ENCODE measurements at places on chromosomes 5 and 9.

GRCh38 chr9:37446401-37446800, 18.8 kb downstream of the ZBTB5 start:
- no peak for DNase-seq

DNA sequence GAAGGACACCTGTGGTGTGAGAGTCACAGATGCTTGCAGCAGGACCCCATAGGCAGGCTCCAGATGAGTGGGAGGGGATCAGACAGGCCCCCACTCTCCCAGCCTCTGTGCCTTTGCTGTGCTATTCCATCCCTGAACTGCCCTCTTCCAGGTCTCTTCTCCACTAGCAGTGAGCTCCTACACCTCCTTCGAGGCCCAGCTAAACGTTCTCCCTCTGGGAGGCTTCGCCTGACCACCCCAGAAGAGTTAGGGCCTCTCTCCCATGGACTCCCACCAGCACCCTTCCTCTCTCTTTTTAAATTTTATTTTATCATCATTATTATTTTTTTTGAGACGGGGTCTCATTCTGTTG, 35.9 kb upstream of the STRBP start:
- DNase-seq, result no peak

GRCh38 chr9:100167176-100167575, 68.1 kb downstream of the INVS start:
- DNase-seq, result no peak

GRCh38 chr5:128636361-128636760, 98.3 kb upstream of the FBN2 start:
- no peak for DNase-seq

DNA sequence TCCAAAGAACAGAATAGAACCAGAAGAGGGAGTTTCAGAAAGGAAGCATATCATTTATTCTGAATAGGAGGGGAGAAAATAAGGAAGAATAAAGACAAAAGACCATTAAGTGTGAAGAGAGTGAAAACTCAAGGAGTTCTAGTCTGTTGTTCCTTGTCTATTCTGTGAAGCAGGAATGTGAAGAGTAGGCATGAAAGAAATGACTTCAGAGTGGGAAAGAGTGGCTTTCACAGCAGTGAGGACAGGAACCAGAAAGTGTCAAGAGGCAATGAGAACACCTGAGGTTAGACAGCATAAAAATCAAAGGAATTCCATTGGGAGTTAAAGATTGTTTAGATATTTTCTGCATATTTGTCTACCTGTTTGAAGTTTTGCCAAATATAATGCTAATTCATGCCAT, 768.8 kb upstream of the GRAMD2B start:
- DNase-seq, result no peak

DNA sequence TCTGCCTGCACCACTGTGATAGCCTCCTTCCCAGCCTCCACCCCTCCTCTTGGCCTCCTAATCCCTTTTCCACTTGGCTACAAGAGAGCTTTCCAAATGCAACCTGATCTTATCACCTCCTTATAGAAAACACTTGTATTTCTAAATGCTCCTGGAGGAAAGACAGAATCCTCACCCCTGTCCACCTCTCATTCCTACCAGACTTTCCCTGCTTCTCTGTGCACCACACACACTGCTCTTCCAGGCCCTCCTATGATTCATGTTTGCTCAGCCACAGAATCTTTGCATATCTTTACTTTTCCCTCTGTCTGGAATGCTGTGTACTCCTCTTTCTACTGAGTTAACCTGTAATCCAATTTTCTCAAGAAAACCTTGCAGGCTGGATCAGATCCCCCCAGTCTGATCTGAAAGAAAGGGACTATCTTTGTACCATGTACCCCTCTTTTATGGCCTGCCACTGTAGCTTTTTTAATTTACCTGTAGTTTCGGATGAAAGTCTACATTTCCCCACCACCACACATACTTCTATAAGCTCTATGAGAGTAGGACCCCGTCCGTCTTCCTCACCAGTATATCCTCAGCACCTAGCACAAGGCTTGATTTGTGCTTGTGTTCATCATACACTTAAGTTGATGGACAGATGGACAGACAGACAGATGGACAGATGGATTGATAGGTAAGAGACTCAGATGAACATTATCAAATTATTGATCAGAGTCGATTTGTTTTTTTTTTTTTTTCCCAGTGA, 95.3 kb downstream of the GALNT10 start:
- DNase-seq, result no peak

DNA sequence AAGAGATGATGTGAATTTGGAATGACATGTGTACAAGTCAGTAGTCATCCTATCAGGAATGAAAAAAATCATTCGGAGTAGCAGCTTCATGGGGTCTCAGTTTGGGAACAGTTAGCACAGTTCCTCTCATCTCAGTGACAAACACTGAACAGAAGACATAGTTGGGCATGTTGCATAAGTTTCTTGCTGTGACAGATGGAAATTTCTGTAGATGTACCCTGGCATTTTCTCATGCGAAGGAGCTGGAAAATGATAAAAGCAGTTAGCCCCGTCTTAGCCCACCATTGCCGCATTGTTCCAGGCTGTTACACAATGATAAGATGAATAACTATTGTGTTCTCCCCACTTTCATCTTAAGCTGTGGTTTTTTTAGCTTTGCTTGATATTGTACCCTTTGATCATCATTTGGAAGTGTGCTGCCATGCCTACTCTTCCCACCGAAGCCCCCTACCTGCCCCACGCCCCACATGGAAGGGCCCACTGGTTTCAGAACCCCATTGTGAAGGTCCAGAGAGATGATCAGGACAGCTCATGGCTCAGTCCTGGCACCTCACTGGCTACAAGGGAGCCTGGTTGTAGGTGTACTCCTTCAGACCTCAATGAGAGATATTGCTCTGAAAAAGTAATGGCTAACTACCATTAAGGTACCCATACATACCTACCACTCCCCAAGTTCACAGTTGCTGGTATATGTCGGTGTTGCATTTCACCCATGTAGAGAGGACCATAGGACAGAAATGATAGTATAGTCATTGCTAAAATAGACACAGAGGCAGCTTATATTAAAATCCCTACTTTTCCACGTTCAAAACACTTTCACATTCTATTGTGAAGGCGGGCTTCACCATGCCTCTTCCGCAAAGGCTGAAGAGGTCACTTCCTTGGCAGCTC, 38.8 kb downstream of the SFXN1 start:
- no peak for DNase-seq

- no peak for DNase-seq
Measured at GRCh38 chr5:29587832-29588231, 1605.7 kb upstream of the CDH6 start.

DNA sequence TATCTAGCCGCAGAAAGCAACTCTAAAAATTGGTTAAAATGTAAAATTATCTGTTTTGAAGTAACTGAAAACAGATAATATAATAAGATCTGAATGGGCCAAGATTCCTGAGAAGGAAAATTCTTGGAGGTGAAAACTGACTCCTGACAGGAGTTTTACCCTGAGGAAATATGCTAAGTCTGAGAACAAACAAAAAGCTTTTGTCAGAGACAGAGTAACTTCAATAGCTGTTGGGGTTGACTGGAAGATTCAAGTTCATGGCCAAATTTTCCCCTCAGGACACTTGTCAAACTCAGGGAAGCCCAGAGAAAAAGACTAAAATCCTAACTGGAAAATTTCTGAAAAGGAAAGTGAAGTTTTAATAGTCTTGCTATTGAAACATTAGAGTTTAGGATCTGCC, 5.7 kb downstream of the PCDHB4 start:
- DNase-seq, result no peak

DNA sequence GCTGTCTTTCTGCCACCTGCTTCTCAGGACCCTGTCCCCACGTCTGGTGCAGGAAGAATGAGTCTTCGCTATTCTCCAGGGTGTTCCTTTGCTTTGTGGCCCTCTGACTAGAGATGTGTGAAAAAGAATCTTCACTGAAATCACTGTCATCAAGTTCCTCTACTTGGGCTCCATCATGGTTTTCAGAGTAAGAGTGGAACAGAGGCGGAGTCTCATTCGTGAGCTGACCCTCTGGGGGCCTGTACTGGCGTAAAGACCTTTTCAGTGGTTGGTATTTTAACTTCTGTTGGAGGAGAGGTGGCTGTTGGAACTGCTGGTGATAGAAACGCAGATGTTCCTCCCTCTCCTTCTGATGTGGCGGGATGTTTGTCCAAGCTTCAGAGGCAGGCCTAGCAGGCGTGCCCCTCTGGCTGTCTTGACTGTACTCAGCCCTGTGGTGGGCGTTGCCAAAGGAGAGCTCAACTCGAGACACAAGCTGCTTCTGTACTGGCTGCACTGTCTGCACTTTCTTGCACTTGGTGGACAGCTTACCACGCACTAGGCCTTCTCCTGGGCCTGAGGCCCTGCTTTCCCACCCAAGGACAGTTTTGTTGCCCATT, 72.0 kb downstream of the KIF24 start:
- DNase-seq, result no peak

DNA sequence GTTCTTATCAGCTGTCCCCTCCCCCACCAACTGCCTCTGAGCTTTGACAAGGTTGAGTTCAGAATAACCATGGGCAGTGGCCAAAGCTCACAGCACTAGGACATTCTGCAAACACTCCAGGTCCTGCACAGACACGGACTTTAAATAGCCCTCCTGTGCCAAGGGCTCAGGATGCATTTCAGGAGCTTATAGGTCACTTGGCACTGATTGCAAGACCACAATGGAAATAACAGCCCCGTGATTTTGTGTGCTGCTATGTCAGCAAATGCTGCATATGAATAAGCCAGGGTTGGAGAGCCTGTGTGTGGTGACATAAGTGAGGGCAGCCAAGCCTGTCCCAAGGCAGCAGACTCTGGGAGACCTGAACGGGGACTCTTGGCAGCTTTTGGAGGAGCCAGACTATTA, 150.7 kb downstream of the DMRT2 start:
- no peak for DNase-seq

All from right renal pelvis (tissue), 4 donors.